Activated gamma-delta T cell treated with Interleukin-2 at 50 U/mL for 16 hours (primary cell): ENCODE measurements at places on chromosomes 16 and 17.

GRCh38 chr16:62876133-62876532 lies 839.9 kb upstream of the CDH8 start:
- DNase-seq: no peak

DNA sequence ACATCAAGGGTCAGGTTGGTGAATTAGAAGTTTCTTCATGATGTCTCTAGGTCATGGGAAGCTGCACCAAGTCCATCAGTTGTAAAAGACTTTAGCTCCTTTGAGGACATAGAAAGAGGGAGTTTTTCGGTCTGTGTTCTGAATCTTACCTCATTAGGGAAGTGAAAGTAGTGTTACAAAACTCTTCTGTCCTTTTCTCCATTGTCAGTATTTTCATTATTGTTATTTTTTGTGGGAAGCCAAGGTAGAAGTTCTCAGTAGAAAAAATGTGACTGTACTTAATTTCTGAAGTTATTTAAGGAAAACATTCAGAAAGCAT lies 24.2 kb downstream of the MAP3K3 start:
- no peak for DNase-seq

DNA sequence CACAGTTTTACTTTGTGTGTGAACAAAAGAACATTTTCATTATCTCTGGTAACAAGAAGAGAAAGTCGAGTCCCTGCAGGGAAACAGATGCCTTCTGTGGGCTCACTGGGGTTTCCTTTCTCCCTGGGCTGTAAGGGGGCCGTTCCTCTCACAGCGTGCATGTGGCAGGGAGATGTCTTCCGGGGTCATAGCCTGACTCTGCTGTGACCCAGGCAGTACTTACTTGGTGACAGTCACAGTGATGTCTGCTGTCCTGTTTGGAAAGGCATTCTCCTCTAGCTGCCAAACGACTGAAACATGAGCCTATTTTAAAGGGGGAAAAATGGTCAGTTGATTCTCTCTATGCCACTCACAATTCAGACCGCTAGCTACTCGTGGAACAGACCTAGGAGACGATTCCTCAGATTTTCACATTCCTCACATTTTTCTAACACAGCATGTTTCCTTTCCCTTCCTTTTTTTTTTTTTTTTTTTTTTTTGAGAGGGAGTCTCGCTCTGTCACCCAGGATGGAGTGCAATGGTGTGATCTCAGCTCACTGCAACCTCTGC lies 7.3 kb downstream of the HASPIN start:
- no peak for DNase-seq

- no peak for DNase-seq
These were observed 56.9 kb downstream of the VMP1 start for GRCh38 chr17:59764292-59764741.

- DNase-seq: no peak
These were observed 33.3 kb downstream of the WFDC1 start for GRCh38 chr16:84327926-84328505.

DNA sequence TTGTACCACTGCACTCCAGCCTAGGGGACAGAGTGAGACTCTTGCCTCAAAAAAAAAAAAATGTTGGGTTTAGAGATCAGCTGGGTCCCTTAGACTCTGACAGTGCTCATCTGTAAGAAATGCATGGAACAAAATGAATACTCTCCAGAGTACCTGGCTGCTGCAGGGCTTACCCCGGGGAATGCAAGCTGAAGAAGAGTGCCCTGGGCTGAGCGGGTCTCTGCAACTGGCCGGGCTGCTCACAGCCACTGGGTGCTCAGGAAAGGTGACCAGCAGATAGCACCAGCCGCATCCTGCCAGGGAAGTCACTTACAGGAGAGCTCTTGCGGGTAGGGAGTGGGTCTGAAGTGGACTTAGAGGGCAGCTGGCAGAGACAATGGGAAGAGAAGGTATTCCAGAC lies 82.1 kb downstream of the GAS7 start:
- DNase-seq: no peak

- DNase-seq: no peak
These were observed 3.1 kb upstream of the LHX1 start for GRCh38 chr17:36934144-36934691.

GRCh38 chr17:964876-965275 lies 14.7 kb downstream of the NXN start:
- DNase-seq: no peak

DNA sequence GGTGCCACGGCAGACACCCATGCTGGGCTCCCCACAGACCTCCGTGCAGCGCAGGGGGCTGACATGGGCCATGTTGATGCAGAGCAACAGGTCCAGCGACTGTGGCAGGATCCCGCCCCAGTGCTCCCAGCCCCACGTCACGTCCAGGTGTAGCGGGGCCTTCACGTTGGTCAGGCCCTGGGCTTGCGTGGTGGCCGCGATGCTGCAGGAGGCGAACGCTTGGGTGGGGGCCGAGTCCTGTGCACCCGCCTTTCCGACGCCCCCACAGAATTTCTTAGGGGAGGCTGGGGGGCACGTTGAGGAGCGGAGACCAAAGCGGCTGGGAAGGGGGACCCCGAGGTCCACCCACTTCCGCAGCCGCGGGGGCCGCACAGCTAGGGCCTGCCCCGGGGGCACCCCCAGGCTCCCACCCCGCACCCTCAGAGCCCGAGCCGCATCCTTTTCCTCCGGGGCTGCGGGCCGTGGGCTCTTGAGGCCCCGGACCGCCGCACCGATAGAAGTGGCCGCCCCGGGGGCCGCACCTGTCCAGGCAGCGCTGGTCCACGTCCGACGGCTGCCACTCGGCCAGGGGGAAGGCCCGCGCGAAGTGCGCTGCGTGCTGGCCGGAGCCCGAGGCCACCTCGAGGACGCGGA lies 416 bp downstream of the METTL26 start:
- no peak for DNase-seq

- no peak for DNase-seq
These were observed 34.6 kb upstream of the TOX3 start for GRCh38 chr16:52581530-52581929.

DNA sequence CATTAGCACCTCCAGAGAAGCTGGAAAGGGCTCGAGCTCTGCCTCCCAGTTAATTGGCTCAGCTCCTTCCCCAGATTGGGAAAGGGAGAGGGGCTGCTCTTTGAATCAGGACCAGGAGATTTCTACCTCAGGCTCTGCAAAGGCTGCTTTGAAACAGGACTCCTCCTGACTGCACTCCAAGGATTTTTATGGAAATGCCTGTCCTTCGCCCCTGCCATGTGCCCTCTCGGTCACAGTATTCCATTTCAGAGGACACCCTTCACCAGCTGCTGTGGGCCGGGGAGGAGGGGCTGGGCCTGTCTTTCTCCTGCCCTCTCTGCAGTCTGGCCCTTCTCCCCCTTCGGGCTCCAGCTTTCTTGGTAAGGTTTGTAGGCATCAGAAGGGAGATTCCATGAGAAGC lies 13.6 kb downstream of the MRM1 start:
- no peak for DNase-seq

DNA sequence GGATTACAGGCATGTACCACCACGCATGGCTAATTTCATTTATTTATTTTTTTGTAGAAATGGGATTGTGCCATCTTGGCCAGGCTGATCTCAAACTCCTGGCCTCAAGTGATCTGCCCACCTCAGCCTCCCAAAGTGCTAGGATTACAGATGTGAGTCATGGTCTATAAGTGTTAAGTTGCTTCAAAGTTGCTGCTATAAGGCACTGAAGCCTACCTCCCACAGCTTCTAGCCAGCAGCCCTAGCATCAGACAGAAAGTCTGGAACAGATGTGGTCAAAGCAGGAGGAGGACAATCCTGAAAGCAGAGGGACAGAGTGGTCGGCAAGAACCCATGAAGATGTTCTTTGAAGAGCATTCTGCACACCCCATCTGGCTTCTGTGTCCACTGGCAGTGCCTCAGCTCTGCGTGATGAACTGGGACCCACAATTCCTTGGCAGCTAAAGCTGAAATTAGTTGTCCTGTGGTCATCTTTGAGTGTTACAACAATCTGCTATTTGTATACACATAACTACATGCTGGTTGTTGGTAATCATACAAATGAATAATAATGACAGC lies 11.2 kb downstream of the MAP3K14 start:
- no peak for DNase-seq

DNA sequence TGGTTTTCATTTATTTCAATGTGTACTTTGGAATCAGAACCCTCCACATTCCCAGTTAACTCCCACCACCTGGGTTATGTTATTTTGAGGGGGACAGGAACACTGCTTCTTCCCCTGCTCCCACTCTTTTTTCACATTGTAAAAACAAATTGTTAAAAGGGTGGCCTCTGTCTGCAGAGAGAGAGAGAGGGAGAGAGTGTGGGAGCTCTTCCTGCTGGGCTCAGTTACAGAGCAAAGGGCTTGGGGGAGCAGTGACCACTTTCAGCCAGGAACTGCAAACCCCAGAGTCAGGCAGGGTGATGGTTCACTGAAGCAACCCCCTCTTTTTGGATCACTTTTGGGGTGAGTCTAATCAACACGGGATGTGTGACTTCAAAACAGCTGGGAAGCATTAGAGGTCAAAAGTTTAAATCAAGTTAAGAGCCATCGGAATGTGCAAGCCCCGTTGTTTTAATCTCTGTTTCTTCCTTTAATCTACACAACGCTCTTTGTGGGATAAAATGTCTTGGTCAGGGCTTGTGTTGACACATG lies 577.0 kb upstream of the CDH11 start:
- no peak for DNase-seq

GRCh38 chr17:75075597-75076336 lies 12.0 kb upstream of the SLC16A5 start:
- no peak for DNase-seq

DNA sequence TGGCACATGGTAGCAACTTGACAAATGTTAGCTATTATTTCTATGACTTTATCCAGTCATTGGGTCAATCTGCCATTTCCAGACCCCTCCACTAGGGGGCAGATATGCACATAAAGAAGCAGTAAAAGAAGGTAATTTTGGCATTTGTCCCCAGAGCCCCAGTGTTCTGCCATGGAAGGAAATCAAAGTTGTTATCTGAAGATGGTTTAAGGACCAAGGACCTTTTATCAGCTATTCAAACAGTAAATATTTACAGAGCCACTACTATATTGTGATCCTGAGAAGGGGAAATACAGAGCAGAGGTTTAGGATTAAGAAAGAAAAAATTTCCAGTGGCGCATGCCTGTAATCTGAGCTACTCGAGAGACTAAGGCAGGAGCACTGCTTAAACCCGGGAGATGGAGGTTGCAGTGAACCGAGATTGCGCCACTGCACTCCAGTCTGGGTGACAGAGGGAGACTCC lies 20.0 kb downstream of the TRAF4 start:
- DNase-seq: peak; percentile 83

DNA sequence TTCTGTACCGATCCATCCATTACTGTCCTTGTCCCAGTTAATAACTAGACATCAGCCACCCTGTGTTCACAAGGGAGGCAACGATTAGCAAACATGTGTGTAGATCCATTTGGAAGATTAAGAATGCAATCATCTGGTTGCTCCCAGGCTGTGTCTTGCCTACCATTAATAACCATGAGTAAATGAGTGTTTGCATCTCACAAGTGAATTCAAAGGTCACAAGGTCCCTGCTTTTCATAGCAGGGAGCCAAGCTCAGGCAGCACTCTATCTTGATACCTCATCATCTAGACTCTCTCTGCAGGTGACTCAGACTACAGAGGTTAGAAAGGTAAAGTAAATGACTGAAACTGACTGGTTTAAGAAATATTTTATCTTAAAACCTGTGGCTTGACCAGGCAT lies 25.3 kb downstream of the VWA3A start:
- DNase-seq: no peak

- DNase-seq: no peak
These were observed 183.6 kb upstream of the CDH11 start for GRCh38 chr16:65305266-65305959.

- no peak for DNase-seq
These were observed 175.3 kb downstream of the WWOX start for GRCh38 chr16:78274771-78275170.

- no peak for DNase-seq
These were observed 191.4 kb upstream of the CDH5 start for GRCh38 chr16:66175058-66175457.

DNA sequence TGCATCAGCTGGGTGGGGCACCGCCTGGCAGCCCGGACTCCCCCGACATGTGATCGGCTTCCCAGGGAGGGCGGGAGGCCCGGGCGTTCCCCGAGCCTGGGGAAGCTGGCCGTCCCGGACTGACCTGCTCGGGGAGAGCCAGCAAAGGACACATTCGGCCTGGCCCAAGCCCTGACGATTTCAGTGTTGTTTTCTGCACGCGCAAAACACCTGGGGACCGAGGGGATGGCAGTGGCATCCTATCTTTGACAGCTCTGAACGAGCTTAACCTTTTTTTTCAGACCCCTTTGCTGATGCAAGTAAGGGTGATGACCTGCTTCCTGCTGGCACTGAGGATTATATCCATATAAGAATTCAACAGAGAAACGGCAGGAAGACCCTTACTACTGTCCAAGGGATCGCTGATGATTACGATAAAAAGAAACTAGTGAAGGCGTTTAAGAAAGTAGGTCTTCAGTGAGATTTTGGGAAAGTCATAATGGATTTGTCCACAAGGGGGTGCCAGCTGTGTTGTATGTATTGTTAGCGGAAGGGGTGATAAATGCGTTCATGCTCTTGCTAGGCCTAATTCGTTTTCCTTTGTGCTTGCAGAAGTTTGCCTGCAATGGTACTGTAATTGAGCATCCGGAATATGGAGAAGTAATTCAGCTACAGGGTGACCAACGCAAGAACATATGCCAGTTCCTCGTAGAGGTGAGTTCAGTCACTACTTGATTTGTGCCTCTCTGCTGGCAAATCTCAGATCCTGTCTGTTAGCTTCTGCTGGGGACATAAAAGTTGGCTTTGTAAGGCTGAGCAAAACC lies 1.0 kb downstream of the EIF1 start:
- peak; percentile 60 for DNase-seq

DNA sequence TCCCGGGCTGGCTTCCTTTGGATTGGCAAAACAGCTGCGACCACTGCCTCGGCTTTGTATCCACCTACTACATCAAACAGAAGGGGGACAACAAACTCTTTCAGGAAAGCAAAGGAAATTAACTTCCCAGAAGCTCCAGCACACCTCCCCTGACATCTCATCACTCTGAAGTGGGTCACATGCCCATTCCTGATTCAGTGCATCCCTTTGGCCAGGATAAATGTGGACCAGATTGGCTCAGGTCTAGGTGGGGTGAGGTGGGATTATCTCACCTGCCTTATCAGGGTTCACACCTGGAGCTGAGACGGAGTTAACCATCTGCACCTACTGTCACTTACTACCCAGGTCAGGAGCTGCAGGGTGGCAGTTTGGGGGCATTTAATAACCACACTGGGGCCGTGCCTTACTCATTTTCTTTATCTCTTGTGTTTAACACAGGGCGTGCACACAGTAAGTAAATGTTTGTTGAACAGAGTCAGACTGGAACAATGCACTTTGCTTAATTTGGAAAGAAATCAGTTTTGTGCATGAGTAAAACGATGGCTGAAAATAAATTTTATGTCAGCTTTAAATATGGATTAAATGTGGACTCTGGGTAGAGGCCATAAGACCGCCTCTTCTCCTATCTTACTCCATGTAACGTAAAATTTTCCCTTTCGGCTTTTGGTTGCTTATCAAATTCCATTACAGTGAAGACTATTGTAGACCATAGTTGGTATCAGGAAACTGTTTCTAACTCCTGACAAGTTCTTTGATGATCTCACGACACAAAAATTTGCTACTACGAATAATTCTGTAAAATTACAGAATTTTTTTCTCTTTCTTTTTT lies 36.0 kb downstream of the IQCK start:
- DNase-seq: no peak

GRCh38 chr16:31472709-31473203 lies 804 bp downstream of the TGFB1I1 start:
- no peak for DNase-seq
